Stimulated activated CD8-positive, alpha-beta memory T cell treated with anti-CD3 and anti-CD28 coated beads, Interleukin-4, amount 100 ng/mL, for 1 hour (primary cell): ENCODE measurements at places on chromosomes 7 and 10.

- DNase-seq: no peak
Observed at GRCh38 chr7:27158436-27159265, 2.2 kb upstream of the HOXA7 start.

DNA sequence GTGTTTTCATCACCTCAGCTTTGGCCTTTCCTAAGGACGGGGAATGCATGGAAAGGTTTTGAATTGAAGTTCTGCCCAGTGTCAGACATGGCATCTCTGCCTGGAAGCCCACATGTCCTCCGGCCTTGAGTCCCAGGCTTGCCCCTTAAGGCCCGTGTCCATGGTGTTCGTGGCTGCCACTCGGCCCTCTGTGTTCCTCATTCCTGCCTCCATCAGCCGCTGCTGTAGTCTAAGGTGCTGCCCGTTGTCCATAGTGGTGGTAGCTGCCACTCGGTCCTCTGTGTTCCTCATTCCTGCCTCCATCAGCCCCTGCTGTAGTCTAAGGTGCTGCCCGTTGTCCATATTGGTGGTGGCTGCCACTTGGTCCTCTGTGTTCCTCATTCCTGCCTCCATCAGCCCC is 180.7 kb upstream of the SHH start:
- DNase-seq: no peak

DNA sequence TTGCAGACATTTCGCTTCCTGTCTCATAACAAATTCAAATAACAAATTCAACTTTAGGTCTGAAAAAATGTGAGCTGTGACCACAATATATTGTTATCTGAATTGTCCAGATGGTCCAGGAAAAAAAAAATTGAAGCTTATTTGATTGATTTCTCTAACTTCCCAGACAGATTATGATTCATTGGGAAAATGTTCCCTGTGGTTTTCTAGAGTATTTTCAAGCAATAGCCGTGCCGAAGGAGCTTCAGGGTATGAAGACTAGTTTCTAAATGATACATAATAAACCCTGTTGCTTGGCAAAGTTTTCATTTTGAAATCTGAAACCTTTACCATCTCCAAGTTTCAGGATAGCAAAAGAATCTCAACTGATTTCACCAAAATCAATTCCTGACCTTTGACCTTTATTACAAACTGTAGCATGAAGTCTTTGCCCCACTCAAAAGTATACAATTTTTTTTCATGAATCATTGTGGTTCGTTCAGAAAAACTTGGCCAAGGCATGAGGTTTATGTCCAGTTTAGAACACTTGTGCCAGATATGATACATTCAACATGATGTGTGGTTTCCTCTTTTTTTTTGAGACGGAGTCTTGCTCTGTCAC is 109.9 kb downstream of the JCAD start:
- DNase-seq: no peak

DNA sequence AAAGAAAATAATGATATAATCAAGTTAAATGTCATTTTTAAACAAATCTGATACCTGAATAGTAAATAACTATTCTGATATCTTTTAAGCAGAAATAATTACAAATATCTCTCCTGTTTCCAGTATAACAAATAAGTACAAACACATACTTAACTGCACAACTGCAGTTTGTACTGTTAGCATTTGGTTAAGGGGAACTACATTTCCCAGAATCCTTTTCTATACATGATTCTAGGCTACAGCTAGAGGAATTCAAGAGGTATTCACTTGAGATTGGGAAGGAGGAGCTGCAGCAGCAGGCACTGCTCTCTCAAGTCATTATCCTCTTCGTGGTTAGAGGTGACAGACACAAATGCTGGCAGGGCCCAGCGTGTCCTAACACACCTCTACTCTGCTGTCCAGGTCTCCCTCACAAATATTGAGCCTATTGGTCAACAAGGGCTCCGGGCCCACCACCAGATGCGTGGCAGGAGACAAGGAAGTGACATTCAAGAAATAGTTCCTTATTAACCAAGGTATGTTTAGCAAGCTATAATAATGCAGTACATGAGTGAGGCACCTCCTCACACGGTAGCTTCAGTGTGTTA is 255.1 kb upstream of the MKLN1 start:
- DNase-seq: no peak

DNA sequence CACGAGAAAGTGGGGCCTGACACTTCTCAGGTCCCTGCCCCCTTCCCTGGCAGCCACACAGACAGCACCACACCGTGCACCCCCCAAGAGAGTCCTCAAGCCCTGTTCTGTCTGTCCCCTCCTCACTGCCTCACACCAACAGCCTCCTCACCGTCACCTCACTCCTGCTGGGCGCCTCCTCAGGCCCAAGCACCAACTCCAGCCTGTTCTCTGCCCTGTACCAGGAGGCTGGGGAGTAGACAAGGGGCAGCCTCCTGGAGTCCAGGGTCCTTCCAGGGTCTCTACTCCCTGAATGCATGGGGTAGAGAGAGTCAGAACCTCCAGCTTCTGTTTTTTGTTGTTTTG is 26.9 kb upstream of the ELN start:
- DNase-seq: no peak

GRCh38 chr10:116690356-116691322 is 51.7 kb downstream of the HSPA12A start:
- DNase-seq: no peak

DNA sequence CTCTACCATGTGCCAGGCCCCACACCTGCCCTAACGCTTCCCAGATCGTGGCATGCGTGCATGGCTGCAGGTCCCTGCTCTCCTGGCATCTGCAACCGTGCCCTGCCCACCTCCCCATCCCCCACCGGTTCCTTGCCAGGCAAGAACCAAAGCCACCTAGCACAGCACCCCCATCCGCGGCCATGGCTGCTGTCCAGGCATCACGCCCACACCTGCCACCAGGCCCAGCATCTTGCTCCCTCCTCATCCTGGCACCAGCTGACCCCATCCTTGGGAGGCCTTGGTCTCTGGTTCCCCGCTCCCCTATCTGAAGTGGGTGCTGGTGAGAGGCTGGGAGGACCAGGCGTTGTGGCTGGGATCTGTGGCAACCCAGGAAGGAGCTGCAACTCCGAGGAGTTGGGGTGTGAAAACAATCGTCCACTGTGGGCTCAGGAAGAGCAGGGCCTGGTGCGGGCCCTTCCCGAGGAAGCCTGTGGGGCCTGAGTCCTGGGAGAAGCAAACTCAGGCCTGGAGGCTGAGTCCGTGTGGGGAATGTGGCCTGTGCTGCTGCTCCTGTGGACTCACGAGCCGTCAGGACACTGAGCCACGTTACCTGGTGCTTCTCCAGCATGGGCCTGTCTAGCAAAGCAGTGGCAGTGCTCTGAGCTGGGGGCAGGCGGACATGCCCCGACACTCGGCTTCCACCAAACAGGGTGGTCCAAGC is 417.1 kb downstream of the DNAJB6 start:
- DNase-seq: no peak

GRCh38 chr10:43170491-43170890 is 32.2 kb downstream of the CSGALNACT2 start:
- no peak for DNase-seq

- no peak for DNase-seq
Observed at GRCh38 chr7:22296265-22296566, 60.7 kb downstream of the RAPGEF5 start.

- no peak for DNase-seq
Observed at GRCh38 chr7:46932306-46932675, 649.6 kb downstream of the TNS3 start.

DNA sequence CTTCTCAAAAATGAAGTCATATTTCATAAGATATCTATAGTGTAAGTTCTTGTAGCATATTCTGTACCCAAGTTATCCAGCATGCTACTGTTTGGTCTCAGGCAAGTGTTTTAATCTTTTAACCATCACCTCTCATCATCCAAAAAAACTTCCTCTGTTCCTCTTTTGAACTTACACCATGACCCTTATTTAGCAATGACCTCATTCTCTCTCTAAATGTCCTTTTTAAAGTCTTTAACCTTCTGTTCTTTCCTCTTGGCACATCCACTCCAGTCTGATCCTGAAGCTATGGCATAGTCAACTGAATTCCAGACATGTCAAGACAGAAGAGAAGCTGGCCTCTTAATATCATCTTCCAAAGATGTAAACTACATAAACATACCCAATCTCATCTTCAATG is 26.2 kb downstream of the PPP3CB start:
- DNase-seq: no peak

DNA sequence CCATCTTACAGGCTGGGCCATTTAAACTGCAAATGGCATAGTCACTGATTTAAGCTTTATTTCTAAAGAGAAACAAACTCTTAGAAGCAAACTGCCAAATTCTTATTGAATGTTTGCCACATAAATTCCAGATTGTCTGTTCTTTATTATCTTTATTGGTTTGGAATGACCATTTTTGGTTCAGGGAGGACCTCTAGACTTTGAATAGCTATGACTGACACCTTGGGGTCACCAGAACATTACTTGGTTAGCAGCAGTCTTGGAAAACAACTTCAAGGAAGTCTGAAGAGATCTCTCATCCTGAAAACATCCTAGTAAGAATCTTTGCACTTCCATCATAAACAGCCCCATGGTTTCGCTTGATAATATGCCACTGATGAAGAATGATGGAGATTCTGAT is 197.1 kb downstream of the SUGCT start:
- no peak for DNase-seq

- DNase-seq: no peak
Observed at GRCh38 chr7:142231716-142232115, 26.1 kb downstream of the PRSS58 start.

DNA sequence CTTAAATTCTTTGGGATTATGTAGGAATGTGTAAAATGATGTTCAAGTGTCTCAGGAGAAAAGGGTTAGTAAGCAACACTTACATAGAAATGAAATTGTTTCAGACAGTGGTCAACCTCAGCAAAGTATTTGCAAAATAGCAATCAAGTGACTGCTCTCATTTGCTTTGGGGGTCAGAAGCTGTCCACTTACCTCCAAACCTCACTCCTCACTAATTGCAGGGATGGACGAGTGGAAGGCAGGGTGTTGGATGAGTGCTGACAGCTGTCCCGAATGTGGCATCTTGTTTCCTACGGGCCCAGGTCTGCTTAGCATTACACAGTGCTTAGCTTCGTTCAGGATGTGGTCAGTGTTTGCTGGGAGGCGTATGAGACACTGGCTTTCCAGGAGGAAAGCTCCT is 437.0 kb downstream of the SUGCT start:
- DNase-seq: no peak

GRCh38 chr7:41731493-41732435 is 28.9 kb upstream of the INHBA start:
- no peak for DNase-seq

DNA sequence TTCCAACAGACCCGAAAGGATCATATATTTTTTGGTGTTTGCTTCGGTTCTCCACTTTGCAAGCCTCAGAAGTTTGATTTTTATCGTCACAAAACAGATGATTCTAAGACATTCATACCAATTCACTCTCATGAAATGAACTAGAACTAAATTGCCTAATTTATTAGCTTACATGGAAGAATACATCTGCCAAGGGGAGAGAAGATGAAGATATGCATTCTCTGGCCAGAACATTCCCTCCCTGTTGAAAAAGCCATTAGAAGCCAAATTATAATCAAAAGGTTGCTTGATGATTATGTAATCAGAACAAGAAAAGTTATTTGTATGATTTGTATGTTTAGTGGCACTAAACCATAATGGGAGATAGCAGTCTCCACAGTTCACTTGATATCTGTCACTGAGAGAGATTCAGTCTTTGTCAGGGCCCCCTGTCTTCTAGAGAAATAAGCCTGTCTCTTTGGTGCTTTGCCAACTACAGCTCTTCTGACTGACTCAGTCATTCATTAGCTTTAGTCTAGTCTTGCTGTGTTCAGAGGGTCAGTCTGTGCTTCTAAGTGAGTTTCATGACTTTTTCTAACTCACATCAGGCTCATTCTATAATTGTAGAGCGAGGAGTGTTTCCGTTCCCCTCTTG is 95.3 kb upstream of the GNAI1 start:
- no peak for DNase-seq

- DNase-seq: no peak
Observed at GRCh38 chr10:131979821-131980270, 1.9 kb downstream of the BNIP3 start.

GRCh38 chr7:6258440-6259182 is 13.8 kb downstream of the CYTH3 start:
- DNase-seq: no peak

GRCh38 chr10:22340329-22341189 is 4.7 kb upstream of the SPAG6 start:
- no peak for DNase-seq

- DNase-seq: no peak
Observed at GRCh38 chr7:134799377-134799776, 19.9 kb downstream of the CALD1 start.
